Non-pigmented ciliary epithelial cell (primary cell): ENCODE measurements at places on chromosomes 13 and 19.

DNA sequence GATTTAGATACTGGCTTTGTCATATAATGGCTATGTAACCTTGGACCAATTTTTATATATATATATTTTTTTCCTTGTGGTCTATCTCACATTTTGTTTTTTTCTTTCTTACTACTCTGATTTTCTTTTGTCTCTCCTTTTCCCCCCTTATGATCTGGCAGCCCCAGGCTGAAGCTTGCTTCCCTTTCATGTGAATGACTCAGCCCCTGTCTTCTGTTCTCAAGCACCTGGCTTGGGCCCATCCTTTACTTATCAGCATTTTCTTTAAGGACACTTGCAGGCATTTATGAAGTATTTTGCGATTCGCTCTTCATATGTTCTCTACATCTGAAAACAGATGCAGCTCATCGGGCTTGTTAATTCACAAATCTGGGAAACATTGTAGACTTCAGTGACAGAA is 163.6 kb downstream of the SPRY2 start:
- DNase-seq, result no peak

- no peak for DNase-seq
Observed at GRCh38 chr19:30529876-30530275, 157.7 kb downstream of the ZNF536 start.

- DNase-seq, result no peak
Observed at GRCh38 chr13:106534639-106535551, 567 bp downstream of the EFNB2 start.

DNA sequence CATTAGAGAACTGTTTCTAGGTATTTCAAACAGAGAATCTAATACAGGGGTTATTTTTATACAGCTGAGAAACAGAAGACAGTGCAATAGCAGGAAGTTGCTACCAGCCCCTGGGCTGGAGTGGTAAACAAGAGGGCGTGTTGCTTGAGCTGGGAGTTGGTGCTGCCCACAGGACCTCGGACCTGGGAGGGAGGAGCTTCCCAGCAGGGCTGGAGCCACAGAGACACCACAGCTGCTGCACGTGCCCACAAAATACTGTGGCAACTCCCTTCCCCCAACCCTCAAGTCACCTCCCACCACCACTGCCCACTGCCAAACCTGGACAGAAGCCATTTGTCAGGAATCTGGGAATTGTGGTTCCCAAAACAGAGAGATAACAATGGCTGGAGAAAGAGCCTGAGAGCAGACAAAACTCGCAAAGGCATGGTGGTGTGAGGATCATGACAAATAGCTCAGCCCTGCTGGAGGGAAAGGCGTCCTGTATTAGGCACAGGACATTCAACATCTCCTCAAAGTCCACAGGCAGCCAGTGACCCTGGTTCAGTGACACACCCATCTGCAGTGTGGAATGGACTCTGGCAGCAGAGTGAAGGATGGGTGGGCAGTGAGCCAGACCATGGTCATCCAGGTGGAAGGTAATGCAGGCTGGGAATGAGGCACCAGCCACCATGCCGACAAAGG is 57.2 kb downstream of the SPATA13 start:
- no peak for DNase-seq

DNA sequence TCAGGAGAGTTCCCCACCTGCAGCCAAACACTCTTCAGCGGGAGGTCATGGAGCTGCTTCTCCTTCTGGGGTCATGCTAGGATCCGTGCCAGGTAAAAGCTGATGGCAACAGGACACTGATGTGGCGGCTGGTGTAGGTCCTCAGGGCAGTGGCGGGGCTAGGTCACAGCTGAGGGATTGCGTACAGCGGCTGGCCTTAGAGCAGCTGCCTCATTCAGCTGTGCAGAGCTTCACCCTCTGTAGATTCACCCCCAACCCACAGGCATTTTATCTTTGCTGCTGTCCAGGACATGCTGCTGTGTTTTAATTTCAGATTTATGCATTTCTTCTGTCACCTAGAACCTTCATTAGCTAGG is 2.3 kb downstream of the MCF2L start:
- DNase-seq, result no peak

DNA sequence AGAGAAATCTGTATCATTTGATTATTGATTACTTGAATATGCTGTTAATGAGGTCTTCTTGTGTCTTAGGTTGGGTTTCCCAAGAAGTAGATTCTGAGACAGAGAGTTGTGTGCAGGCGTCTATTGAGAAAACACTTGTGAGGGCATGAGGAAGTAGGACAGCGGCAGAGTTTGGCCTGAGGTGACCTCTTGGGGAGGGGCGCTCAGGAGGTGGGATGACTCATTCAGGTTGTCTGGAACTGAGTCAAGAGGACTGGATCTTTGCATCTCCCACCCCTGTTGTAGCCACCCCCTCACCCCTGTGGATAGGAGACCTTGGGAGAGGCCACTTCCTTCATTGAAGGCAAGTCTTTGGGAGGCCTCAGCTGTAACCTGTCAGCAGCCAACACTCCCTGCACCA is 35.2 kb upstream of the WDFY2 start:
- DNase-seq, result no peak
